ENCODE measurements at places on chromosomes 4 and X. TPM values are rescaled to one million over a fixed set of nuclear protein-coding genes. Genes with fewer than 3 reads are reported as not detected.

ERAS gene
- total RNA-seq = not detected

TLR8 gene
- total RNA-seq = not detected

EVC2 gene
- total RNA-seq = 10.0 TPM

SFRP2 gene
- total RNA-seq = not detected

CABS1 gene
- total RNA-seq = not detected

TEX13C gene
- total RNA-seq = not detected

SPATA18 gene
- total RNA-seq = 4.4 TPM

ARSD gene
- total RNA-seq = 11.0 TPM

FGF13 gene
- total RNA-seq = 1.7 TPM

ABRAXAS1 gene
- 24.5 TPM for total RNA-seq

KDR gene
- 0.75 TPM for total RNA-seq

PDE5A gene
- 106 TPM for total RNA-seq

CFAP299 gene
- total RNA-seq = 1.7 TPM

ARHGAP6 gene
- 5.2 TPM for total RNA-seq

DUX4 gene
- total RNA-seq = not detected

SLC4A4 gene
- total RNA-seq = 2.0 TPM

POLN gene
- total RNA-seq = 2.9 TPM

UGT2B15 gene
- total RNA-seq = not detected

NAA15 gene
- 45.3 TPM for total RNA-seq

SLC7A11 gene
- total RNA-seq = 98.3 TPM

TEX13B gene
- total RNA-seq = 0.12 TPM

ANTXR2 gene
- total RNA-seq = 147 TPM

ZNF182 gene
- total RNA-seq = 4.4 TPM

PRRG3 gene
- 1.2 TPM for total RNA-seq

RBBP7 gene
- 128 TPM for total RNA-seq

CRMP1 gene
- total RNA-seq = 0.62 TPM

MAPK10 gene
- 21.1 TPM for total RNA-seq

TACR3 gene
- under 0.01 TPM for total RNA-seq

MYOZ2 gene
- under 0.01 TPM for total RNA-seq

SORCS2 gene
- 1.5 TPM for total RNA-seq

UGT8 gene
- total RNA-seq = 1.00 TPM

TLR6 gene
- total RNA-seq = 3.0 TPM

VCX3B gene
- total RNA-seq = not detected

XG gene
- 4.9 TPM for total RNA-seq

RPS6KA6 gene
- 14.6 TPM for total RNA-seq

NEUROG2 gene
- total RNA-seq = not detected

GIMD1 gene
- total RNA-seq = not detected

Data from uterine smooth muscle cell (primary cell).